Ovary (tissue), 10 donors: ENCODE measurements at places on chromosomes 7 and 10. TPM values are rescaled to one million over a fixed set of nuclear protein-coding genes. Genes with fewer than 3 reads are reported as not detected.

Gene TNS3
- total RNA-seq = 96.3 TPM

DNA sequence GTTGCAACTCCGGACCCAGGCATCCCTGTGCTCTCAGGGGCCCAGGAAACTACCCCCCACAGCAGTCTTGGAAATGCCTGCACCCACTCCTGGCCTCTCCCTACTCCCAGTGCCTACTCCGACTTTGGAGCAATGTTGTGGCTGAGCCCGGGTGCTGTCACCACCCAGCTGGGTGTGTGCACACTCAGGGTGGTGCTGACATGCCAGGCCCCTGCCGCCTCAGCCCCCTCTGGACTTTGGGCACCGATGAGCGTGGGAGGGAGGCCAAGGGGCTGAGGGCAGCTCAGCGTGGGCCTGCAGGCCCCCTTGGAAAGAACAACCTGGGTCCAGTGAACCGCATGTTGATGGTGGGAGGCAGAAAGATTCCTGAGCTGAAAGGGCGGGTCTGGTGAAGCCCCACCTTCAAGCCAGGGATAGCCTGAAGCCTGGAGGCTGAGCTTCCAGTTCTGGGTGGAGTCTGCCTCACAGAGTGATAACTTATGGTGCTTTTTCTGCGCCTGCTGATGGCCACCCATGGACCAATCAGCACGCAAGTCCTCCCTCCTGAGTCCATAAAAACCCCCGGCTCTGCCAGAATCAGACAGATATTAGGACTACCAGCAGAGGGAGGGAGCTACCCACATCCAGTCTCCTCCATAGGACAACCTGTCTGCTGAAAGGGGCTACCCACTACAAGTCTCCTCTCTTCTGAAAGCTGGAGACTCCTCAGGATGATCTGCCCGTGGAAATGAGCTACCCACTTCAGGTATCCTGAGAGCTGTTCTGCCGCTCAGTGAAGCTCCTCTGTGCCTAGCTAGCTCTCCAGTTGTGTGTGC is 380.4 kb upstream of the SORCS1 start:
- H3K27me3 ChIP-seq = no peaks in the 10 kb centered on the region
- no peak for DNase-seq
- H3K27ac ChIP-seq = no peak overlapping the region
- H3K36me3 ChIP-seq = no peaks in the 10 kb centered on the region

- H3K27ac ChIP-seq = no peak overlapping the region
- no peak for DNase-seq
- no peak overlapping the region for H3K4me3 ChIP-seq
- no peaks in the 10 kb centered on the region for H3K36me3 ChIP-seq
- H3K27me3 ChIP-seq = no peaks in the 10 kb centered on the region
- H3K4me1 ChIP-seq = no peaks in the 10 kb centered on the region
Observed at GRCh38 chr7:106668861-106669524, 8.0 kb upstream of the CCDC71L start.

Gene NPVF
- not detected for total RNA-seq

Gene PNLIPRP2
- 0.24 TPM for total RNA-seq

DNA sequence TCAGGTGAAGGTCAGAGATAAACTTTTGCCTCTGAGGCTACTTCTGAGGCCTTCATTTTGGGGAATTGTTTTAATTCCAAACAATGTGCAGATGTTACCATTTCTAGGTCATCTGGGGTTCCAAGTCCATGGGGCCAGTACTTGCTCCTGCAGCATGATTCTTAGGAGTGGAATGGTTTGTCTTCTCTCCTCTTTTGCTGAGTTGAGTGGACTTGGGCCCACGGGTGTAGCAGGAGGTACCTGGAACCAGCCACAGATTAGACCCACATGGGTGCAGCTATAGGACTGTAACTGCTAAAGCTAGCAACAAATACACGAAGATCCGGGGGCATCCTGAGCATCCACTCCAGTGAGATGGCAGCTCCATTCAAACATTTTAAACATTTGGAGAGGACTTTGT is 41.6 kb downstream of the WIPF3 start:
- no peaks in the 10 kb centered on the region for H3K27me3 ChIP-seq
- no peak overlapping the region for H3K27ac ChIP-seq
- H3K4me3 ChIP-seq = no peak overlapping the region
- no peaks in the 10 kb centered on the region for H3K36me3 ChIP-seq
- peaks cover 14% of the 10 kb centered on the region for H3K4me1 ChIP-seq

Gene TAC1
- not detected for total RNA-seq

GRCh38 chr10:16768702-16769101 is 48.5 kb downstream of the RSU1 start:
- H3K4me1 ChIP-seq = peaks cover 2% of the 10 kb centered on the region
- no peak overlapping the region for H3K4me3 ChIP-seq
- H3K27ac ChIP-seq = no peak overlapping the region
- no peaks in the 10 kb centered on the region for H3K27me3 ChIP-seq
- H3K36me3 ChIP-seq = no peaks in the 10 kb centered on the region
- no peak for DNase-seq

Gene CPVL
- total RNA-seq = 20.9 TPM

DNA sequence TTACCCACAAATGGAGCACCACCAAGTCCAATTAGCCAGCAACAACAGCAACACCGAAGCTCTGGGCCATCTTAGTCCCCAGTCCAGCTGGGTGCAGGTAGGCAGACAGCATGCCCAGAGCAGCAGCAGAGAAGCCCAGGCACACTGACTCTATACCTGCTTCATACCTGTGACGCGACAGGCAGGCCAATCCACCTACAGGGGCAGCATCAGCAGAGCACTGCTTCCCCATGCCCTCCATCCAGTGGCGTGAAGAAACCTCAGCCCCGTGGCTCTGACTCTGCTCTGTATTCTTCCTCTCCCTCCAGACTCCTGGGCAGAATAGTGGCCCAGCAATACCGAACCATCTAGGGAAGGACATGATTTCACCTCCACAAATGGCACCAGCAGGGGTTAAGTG is 191.7 kb downstream of the AKR1D1 start:
- no peaks in the 10 kb centered on the region for H3K4me1 ChIP-seq
- no peaks in the 10 kb centered on the region for H3K36me3 ChIP-seq
- H3K4me3 ChIP-seq = no peak overlapping the region
- H3K27ac ChIP-seq = no peak overlapping the region
- DNase-seq = no peak
- H3K27me3 ChIP-seq = no peaks in the 10 kb centered on the region

- H3K4me3 ChIP-seq = no peak overlapping the region
- no peaks in the 10 kb centered on the region for H3K4me1 ChIP-seq
- no peak overlapping the region for H3K27ac ChIP-seq
- DNase-seq = no peak
- no peaks in the 10 kb centered on the region for H3K36me3 ChIP-seq
Observed at GRCh38 chr10:97278491-97278989, 13.9 kb downstream of the ARHGAP19 start.

DNA sequence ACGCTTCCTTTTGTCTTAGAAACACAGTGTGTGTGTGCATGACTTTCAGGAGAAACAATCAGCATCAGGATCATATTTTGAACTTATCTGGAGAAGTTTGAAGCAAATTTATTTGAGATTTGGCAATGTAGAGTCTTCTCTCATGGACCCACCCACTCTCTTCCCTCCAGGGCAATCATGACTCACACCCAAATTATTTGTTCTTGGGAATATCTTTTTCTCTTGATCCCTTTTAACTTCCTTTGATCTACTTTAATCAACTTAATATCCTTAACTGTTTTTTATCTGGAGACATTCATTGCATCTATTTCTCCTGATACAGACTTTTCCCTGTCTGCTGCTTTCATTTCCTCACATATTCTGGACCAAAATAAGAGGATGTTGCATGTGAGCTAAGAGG is 1174.3 kb downstream of the GATA3 start:
- no peak overlapping the region for H3K4me3 ChIP-seq
- DNase-seq = no peak
- H3K4me1 ChIP-seq = no peaks in the 10 kb centered on the region
- no peaks in the 10 kb centered on the region for H3K36me3 ChIP-seq
- H3K27me3 ChIP-seq = no peaks in the 10 kb centered on the region

Gene TMEM225B
- total RNA-seq = 1.8 TPM

DNA sequence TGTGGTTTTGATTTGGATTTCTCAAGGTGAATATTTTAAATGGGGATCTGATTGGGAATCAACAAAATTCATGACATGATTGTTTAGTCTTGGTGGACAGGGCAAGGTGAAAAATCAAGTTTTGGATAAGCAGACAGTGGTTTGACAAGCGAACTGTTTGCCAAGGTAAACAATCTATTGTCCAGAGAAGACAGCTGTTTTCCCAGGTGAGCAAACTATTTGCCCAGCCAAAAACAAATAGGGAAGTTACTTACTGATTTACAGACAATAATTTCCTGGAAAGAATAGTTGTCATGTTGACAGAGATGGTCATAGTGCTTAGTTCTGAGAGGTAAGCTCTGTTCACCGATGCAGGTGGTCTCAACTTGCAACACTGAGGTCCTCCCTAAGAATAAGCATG is 94.0 kb upstream of the STEAP1B start:
- no peak overlapping the region for H3K4me3 ChIP-seq
- DNase-seq = no peak
- H3K27ac ChIP-seq = no peak overlapping the region
- no peaks in the 10 kb centered on the region for H3K4me1 ChIP-seq

- no peak overlapping the region for H3K4me3 ChIP-seq
- H3K4me1 ChIP-seq = peaks cover 2% of the 10 kb centered on the region
- no peaks in the 10 kb centered on the region for H3K27me3 ChIP-seq
Observed at GRCh38 chr7:55552320-55553023, 19.8 kb downstream of the VOPP1 start.

GRCh38 chr10:49667991-49668390 is 11.5 kb upstream of the C10orf53 start:
- no peak overlapping the region for H3K4me3 ChIP-seq
- H3K27me3 ChIP-seq = no peaks in the 10 kb centered on the region
- no peak for DNase-seq
- no peaks in the 10 kb centered on the region for H3K36me3 ChIP-seq
- H3K27ac ChIP-seq = no peak overlapping the region
- H3K4me1 ChIP-seq = no peaks in the 10 kb centered on the region

Gene PAX2
- total RNA-seq = 6.8 TPM

Gene GRM3
- total RNA-seq = not detected

Gene GPR26
- total RNA-seq = not detected

DNA sequence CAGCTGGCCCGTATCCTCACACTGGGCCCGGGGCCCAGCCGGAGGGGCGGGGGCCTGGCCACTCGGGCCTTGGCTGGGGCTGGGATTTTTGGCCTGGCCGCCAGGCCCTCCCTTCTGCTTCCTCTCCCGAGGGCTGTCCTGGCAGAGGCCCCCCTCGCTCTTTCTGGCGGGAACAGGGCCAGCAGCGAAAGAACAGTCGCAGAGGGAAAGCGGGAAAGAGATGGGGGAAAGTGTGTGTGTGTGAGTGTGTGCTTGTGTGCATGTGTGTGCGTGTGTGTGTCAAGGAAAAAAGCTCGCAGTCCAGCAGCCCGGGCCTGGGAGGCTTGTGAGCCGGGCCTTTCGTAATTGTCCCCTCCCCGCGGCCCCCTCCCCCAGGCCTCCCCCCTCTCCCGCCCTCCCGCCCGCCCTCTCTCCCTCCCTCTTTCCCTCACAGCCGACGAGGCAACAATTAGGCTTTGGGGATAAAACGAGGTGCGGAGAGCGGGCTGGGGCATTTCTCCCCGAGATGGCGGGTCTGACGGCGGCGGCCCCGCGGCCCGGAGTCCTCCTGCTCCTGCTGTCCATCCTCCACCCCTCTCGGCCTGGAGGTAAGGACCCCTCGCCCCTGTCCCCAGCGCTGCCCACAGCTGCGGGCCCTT is at the start of gene ELN:
ELN (plus strand) TSS at position 491 of the 638 bp plus-strand sequence; CDS start at position 506, 15 bp downstream.
- H3K27me3 ChIP-seq = no peaks in the 10 kb centered on the region
- H3K4me1 ChIP-seq = peaks cover 32% of the 10 kb centered on the region
- peak; percentile 97 for DNase-seq
- peak within 1 kb of the TSS; percentile 57 for H3K4me3 ChIP-seq

Gene HACD1
- total RNA-seq = 7.5 TPM

GRCh38 chr10:57964351-57964750 is 303.3 kb downstream of the IPMK start:
- H3K27me3 ChIP-seq = no peaks in the 10 kb centered on the region
- no peak for DNase-seq
- no peak overlapping the region for H3K4me3 ChIP-seq
- H3K27ac ChIP-seq = no peak overlapping the region

- DNase-seq = peak; percentile 54
- H3K36me3 ChIP-seq = no peaks in the 10 kb centered on the region
- no peak overlapping the region for H3K27ac ChIP-seq
- no peaks in the 10 kb centered on the region for H3K27me3 ChIP-seq
- peaks cover 5% of the 10 kb centered on the region for H3K4me1 ChIP-seq
Observed at GRCh38 chr10:31157123-31158010, 125.7 kb upstream of the ZNF438 start.

DNA sequence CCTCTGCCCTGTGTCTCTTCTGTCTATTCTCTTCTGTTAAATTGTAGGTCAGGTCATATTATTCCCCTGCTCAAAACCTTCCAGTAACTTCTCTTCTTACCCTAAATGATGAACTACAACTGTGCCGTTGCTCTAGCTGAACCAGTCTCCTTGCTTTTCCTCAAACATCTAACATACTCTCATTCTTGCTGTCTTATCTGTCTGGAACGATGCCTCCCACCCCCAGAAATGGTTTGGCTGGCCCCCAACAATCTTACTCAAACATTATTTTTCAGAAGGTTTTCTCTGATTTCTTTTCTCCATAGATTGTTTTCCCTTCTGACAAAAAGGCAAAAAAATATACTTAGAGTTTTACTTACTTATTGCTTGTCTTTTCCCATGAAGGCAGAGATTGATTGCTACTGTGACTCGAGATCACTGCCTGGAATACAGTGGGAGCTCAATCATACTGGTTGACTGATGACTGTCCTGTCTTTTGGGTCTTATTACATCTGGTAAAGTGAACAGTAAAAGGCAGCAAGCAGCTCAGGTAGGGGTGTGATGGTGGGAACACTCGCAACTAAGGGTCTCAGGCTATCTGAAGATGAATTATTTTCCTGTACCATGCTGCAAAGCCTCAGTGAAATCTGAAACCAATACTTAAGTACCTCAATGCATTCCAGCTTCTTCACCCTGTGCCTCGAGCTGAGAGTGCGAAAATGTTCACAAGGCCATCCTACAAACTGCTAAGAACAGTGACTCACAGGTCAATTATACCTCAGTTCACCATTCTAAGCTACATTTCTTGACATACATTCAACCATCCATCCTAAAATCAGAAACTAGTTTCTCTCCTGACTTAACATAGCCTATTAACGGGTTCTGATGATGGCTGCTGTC is 67.6 kb downstream of the DNMBP start:
- no peaks in the 10 kb centered on the region for H3K27me3 ChIP-seq
- H3K36me3 ChIP-seq = no peaks in the 10 kb centered on the region
- peaks cover 24% of the 10 kb centered on the region for H3K4me1 ChIP-seq
- DNase-seq = peak; percentile 65

DNA sequence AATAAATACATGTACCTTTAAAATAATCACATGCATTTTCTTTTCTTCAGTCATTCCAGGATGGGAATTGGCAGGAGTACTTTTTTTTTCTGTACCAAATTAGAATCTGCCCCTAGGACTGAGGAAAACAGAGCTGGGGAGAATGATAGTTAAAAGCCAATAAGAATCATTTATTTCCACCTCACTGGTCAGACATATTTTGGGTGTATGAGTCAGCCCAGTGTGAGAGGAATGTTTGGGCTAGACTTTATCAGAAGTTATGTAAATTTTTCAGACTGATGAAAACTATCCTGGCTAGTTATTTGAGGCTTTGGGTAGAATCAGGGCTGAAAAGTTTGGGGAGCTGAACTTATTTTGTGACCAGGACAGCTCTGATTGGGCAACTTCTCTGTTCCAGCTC is 303.1 kb upstream of the NPSR1 start:
- H3K36me3 ChIP-seq = no peaks in the 10 kb centered on the region
- H3K27ac ChIP-seq = no peak overlapping the region
- H3K4me3 ChIP-seq = no peak overlapping the region
